Epithelial cell of esophagus (primary cell): ENCODE measurements at places on chromosomes 4 and X.

DNA sequence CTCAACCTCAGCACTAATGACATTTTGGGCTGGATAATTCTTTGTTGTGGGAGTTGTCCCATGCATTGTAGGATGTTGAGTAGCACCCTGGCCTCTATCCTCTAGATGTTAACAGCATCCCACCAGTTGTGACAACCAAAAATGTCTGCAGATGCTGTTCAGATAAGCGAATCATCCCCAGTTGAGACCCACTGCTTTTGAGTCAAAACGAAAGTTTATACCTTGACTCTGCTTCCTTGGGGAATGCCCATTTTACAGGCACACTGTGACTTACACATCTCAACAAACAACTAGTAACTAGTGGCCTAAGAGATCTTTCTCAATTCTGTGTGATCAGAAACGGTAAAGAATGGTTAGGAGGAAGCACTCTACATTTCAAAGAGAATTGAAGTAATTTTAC is 37.0 kb downstream of the SEPSECS start:
- no peak for DNase-seq

GRCh38 chrX:41304178-41304577 is 29.8 kb upstream of the DDX3X start:
- DNase-seq = no peak

GRCh38 chrX:136200466-136200865 is 50.7 kb downstream of the MAP7D3 start:
- DNase-seq = peak; percentile 30

- DNase-seq = no peak
Observed at GRCh38 chrX:48829016-48829735, 2.9 kb downstream of the ERAS start.

- DNase-seq = no peak
Observed at GRCh38 chr4:127669691-127670090, 36.9 kb downstream of the INTU start.

DNA sequence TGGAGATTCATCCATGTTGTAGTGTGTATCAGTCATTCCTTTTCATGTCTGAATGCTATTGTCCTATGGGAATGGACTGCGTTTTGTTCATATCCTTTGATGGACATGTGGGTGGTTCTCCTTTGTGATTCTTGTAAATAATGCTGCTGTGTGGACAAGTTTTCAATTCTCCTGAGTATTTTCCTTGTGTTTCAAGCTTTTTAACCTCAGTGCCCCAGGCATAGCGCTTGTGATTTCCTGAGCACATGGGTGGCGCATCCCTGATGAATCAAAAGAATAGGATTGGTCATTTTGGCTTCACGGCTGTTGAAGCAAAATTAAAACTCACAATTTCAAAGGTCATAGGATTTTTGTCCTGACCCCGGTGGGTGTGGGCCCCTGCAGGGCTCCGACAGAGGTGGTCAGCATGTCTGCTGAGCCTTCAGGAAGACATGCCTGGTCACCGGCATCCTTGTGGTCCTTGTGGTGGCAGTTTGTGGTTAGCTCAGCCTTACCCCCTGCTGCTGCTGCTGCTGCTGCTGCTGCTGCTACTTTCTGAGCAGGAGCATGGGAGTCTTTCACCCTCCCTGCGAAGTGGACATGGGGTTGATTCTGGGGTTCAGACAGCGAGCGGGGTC is 30.0 kb downstream of the SHROOM2 start:
- peak; percentile 8 for DNase-seq

DNA sequence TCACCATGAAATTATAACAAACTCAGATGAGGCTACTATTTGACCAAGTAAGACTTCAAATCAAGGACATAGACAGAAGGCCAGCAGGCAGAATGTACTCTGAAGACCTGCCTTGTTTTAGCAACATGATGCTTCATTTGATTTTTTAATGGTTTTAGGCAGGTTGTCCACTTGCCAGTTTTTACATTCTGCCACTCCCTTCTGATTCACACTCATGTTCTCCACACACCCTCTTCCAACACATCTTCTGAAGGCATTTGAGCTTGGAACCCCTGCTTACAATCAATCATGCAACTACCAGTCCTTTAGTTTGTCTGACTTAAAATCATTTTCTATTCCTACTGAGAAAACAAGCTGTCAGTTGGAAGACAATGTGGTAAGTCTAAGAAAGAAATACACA is 114.9 kb upstream of the SMIM31 start:
- peak; percentile 25 for DNase-seq
